ENCODE measurements at places on chromosomes 2 and 18.
A peak's percentile ranks its signal among the peaks of the same experiment; 100 is the strongest.

- no peak for DNase-seq
Measured at GRCh38 chr2:26725521-26725820, 32.9 kb downstream of the KCNK3 start.

GRCh38 chr2:130241041-130241707 is 42.9 kb upstream of the TUBA3E start:
- DNase-seq, result peak; percentile 17

- no peak for DNase-seq
Measured at GRCh38 chr2:2005915-2006314, 261.6 kb upstream of the PXDN start.

DNA sequence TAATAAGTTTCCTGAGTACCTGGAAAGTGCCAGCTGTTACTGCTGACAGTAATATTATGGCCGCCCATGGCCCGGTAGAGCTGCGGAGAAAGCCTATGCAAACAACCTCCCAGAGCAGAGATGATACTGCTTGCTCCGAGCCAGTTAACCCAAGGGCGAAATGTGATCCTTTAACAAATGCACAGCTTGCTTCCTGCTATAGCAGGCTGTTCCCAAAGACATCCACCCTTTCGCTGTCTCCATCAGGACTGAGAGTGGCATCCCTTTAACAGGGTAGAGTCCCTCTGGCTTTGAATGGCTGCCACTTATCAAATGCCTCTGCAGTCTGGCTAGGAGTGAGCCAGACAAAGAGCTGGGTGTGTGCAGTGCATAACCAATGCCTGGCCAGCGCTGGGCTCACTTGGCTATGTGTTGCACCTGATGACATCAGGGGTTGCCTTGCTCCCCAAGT is 69.7 kb upstream of the DAPL1 start:
- DNase-seq, result no peak

- no peak for DNase-seq
Measured at GRCh38 chr2:33528441-33528950, 52.0 kb downstream of the RASGRP3 start.

GRCh38 chr2:4174796-4175195 is 471.4 kb downstream of the DCDC2C start:
- no peak for DNase-seq

GRCh38 chr2:42096869-42097591 is 49.2 kb downstream of the PKDCC start:
- DNase-seq, result no peak

- DNase-seq, result no peak
Measured at GRCh38 chr2:231115651-231116050, 9.2 kb downstream of the HTR2B start.

GRCh38 chr2:140657657-140658056 is 1473.2 kb downstream of the LRP1B start:
- peak; percentile 57 for DNase-seq

GRCh38 chr18:13613591-13614501 is 112.5 kb downstream of the FAM210A start:
- no peak for DNase-seq

GRCh38 chr2:128008074-128008672 is 19.7 kb downstream of the SAP130 start:
- DNase-seq, result no peak

GRCh38 chr2:142944264-142944663 is 66.8 kb downstream of the KYNU start:
- DNase-seq, result no peak

DNA sequence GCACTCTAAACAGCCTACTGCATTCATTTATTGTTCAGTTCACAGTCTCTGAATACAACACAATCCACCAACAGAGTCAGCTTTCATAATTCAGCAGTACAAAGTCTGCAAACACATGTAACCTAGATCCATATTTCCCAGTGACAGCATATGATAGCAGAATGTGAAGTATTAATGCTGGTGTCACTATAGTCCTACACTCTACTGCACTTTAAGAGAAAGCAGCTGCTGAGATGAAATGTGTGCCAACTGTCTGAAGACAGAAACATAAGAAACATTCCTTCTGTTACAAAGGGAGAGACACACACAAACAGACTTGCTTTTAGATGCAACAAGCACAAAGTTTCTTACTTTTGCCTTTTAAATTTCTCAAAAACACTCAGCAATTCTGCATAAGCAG is 441.8 kb downstream of the ZEB2 start:
- no peak for DNase-seq

DNA sequence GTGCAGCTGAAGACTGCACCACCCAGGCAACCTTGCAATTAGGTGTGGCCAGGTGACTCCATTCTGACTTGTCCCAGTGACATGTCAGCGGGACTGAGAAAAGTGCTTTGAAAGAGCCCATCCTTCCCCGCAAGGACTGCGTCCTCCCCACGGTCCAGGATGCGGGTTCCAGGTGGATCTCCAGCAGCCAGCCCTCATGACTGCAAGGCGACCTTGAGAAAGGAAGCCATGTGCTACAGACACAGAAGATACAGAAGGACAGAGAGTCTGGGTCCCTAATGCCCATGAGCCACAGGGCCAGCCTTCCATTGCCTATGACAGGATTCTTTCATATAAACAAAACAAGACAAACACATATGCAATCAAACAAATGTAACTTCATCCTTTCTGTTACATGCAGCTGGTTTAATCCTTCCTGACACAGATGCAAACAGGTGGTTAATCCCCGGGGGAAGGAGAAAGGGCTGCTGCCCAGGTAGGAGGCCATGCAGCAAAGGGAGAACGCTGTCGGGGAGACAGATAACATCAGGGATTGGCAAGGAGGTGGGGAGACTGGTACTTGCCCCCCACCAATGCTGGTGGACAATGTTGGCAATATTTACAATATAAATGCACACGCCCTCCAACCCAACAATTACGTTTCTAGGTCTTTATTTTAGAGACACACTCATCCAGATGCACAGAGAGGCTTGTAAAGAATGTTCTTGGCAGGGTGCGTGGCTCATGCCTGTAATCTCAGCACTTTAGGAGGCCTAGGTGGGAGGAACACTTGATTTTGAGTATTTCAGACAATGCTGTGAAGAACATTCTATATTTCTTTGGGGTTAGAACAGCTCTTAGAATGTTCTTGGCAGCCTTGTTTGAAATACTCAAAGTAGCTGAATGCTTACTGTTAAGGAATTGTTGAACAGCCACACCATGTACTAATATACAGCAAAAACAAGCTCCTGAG is 64.8 kb downstream of the NCAPH start:
- peak; percentile 10 for DNase-seq

DNA sequence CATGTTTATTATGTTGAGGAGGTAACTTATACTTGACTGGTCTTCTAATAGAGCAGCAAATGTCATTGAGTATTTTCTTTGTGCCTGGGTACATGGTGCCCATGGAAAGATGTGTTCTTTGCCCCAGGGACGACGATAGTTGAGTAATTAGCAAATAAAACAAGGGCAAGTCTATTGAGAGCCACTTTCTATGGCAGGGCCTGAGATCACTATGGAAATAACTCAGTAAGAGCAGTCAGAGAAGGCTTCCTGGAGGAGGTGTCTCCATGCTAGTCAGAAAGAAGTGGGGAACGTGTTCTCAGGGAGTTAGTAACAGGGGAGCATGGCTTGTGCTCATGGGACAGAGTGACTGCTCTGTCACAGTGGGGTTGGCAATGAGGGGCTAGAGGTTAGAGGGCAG is 28.6 kb downstream of the CTIF start:
- no peak for DNase-seq

- DNase-seq, result no peak
Measured at GRCh38 chr18:59927246-59927825, 27.5 kb downstream of the PMAIP1 start.

DNA sequence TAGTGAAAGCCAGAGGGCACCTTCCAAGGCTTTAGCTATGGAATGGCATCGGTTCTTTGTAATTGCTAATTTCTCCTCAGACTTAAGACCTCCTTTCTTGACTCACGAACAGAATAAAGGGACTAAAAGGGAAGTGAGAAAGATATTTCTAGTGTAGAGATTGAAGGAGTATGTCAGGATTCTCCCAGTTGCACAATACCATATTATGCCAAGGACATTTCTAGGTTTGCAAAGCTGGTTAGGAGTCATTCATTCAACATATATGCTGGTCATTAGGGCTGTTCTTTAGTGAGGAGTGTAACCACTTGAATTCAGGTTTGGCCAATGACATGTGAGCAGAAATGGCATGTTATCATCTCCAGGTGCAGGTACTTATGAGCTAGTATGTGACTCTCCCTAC is 7.4 kb downstream of the REEP1 start:
- no peak for DNase-seq

GRCh38 chr2:31810200-31810917 is 200.4 kb downstream of the MEMO1 start:
- no peak for DNase-seq

DNA sequence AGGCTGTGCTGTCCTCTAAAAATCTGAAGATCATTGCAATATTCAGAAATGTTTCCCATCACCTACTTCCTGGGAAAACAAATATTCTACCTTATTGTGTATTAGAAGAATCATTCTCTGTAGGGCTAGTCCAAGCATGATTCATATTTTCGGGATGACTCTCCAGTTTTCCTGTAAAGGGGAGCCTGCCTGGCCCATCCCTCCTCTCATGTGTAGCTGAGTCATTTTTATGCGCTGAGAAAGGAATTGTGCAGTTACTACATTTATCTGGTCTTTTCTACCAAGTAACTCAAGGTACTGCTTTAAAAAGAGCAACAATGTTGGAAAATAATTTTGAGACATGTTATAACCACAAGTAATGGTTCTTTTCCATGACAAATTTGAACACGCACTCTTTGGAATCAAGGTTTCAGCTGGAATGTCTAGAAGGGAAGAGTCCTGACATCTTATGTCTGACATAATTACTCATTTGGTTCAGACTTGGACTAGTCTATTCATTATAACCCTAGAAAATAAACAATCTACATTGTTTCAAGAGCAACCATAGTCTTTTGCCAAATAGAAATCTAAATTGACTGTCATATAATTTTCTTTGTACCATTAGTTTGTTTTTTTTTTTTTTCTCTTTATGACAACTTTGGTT is 6.6 kb downstream of the DSG3 start:
- DNase-seq, result peak; percentile 65

- no peak for DNase-seq
Measured at GRCh38 chr2:55371376-55371775, 48.3 kb downstream of the CCDC88A start.

GRCh38 chr2:237199577-237199976 is 113.9 kb downstream of the COPS8 start:
- no peak for DNase-seq

- DNase-seq, result no peak
Measured at GRCh38 chr2:124908411-124908810, 883.3 kb downstream of the CNTNAP5 start.

DNA sequence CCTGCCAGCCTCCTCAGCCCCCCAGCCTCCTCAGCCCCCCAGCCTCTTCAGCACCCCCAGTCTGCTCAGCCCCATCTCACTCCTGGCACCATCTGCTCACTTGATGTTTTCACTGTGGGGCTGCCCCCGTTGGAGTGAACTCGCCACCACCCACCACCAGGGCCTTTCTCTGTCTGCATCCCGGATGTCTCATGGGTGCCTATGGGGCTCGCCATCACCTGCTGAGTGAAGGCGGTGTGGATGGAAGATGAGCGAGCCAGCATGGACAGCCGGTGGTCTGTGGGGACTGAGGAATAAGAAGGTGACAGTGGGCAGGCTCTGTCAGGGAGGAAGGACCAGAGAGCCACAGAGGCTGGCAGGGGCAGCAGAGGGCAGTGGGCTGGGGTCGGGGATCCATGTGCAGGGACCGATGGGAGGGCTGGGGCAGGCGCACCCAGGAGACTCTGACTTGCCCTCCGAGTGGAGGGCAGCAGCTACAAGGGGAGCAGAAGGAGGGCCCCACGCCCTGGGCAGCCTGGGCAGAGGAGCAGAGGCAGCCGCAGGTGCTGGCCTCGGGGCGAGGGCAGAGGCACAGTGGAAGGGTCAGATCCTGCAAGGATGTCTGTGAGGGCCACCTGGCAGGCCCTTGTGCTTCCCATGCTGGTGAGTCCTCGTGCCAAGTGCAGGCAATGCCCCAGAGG is 74.7 kb upstream of the ODC1 start:
- no peak for DNase-seq

GRCh38 chr2:100623930-100624329 is 61.1 kb downstream of the PDCL3 start:
- no peak for DNase-seq

- DNase-seq, result no peak
Measured at GRCh38 chr2:219573166-219573565, 1.1 kb downstream of the INHA start.

DNA sequence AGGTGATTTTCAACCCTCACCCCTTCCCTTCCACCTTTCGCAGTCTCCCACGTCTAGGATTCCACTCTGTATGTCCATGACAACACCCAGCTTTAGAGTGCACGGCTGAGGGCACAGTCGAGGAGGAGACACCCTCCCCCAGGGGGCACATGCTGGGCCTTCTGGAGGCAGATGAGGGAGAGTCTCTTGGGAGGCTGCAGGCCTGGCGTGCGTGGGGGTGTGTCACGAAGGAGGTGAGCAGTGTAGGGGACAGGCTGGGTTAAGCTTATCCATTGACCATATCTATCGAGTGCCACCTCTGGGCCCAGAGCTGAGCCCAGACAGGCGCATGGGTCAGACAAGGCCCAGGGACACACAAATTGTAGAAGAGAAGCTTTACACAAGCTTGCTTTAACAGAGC is 18.8 kb downstream of the PROC start:
- DNase-seq, result no peak

DNA sequence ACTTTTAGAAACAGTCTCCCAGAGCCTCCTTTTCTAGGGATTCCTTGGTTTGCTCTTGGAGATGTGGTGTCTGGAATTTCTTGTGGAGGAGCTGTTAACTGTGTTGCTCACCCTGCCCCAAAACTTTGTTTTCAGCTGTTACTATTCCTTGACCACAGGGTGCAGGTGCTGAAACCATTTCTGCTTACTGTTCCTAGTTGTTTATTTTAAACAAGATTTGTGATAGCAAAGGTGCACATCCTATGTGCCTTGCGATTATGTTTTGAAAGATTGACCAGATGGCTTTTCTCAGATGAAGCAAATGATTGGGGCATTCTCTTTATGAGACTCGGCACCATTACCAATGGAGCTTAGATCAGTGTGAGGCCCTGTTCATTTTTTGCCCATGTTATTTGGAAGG is 111.2 kb downstream of the RAB3GAP1 start:
- DNase-seq, result no peak

DNA sequence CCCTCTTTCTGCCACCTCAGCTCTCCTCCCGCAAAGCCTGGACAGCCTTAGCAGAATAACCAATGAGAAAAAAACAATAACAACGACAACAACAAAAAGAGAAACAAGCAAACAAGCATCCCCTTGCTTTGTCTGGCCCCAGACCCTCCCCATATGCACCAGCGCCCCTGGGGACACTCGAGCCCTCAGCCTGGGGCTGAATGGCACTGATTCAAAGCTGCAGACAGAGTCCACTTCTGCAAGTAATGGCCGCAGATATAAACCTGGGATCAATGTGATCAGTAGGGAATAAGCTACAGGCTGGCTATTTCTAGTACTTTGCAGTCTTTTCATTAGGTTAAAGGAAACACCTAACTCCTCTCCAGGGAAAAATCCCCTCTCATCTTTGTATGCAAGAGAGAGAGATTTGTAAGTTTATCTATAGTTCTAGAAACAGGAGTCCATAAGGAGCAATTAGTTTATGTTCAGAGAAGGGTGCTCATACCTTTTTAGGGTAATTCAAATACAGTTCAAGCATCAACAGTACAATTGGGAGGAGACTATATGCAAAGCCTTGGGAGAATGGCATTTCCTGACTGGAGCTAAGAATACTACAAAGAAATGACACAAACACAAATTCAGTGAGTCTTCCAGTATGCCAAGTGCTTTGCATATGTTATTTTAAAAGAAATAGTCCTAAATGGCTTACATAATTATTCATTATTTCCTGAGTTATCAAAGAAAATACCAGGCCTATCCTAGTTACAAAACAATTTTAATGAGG is 122.3 kb upstream of the DDX18 start:
- no peak for DNase-seq

GRCh38 chr2:100655936-100656534 is 93.2 kb downstream of the PDCL3 start:
- DNase-seq, result no peak

All from cardiac muscle cell (in vitro differentiated cells and primary cell).